ENCODE measurements at places on chromosomes 16 and 17. TPM values are rescaled to one million over a fixed set of nuclear protein-coding genes. Genes with fewer than 3 reads are reported as not detected.

DNA sequence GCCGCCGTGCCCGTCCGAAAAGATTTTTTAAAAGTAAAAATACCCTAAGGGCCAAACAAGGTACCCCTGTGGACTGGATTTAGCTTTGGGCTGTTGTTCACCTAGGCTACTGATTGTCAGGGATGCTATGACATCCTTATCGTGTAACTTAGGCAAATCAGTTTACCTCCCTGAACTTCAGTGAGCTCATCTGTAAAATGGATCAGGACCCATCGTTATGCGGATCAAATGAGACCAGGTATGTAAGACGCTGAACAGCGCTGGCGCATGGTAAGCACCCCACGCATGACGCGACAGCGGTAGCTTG lies 658 bp upstream of the ZNF771 start:
- DNase-seq: no peak

GRCh38 chr17:82157046-82158035 lies 55.3 kb downstream of the CCDC57 start:
- no peak for DNase-seq

DNA sequence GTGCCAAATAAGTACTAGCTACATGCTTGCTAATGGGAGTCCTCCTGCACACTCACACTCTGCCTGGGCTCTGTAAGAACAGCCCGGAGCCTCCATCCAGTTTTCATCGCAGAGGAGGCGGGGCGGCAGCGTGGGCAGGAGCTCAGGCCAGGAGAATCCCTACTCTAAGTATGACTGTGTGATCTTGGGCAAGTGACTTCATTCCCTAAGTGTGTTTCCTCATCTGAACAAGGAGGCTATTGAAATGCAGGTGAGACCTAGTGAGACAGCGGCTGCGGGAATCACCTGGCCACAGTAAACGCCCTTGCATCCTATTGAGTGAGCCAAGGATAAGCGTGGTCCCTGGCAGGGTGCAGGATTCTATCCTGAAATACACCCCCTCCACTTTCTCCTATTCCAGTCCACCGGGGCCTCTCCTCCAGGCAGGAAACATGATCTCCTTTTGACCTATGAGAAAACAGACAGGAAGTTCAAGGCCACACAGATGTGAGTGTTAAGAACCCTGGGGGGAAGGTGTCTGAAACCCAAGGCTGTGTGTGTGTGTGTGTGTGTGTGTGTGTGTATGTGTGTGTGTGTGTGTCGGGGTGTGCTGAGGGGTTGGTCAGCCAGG lies 5.2 kb upstream of the RAI1 start:
- DNase-seq: peak; percentile 49

CHST6 gene
- 0.06 TPM for total RNA-seq

DNA sequence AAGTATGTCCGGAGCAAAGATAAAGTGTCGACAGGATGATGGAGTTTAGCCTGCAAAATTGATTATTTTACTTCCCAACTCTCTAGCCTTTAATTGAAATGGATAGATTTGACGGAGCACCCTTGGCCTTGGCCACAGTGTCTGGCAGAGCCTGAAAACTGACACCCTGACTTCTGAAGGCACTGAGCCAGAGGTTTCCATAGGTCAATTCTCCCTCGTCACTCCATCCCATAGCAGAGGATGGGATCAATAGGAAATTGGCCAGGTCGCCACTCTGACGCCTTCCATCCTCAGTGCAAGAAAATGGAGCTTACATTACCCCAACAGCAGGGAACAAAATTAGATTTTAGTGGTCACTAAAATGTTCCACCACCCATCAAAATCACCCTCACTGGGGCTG lies 90.4 kb upstream of the CDH11 start:
- DNase-seq: no peak

- DNase-seq: no peak
These were observed 15.5 kb downstream of the SPNS2 start for GRCh38 chr17:4514206-4514605.

KRT33A gene
- not detected for total RNA-seq

DNA sequence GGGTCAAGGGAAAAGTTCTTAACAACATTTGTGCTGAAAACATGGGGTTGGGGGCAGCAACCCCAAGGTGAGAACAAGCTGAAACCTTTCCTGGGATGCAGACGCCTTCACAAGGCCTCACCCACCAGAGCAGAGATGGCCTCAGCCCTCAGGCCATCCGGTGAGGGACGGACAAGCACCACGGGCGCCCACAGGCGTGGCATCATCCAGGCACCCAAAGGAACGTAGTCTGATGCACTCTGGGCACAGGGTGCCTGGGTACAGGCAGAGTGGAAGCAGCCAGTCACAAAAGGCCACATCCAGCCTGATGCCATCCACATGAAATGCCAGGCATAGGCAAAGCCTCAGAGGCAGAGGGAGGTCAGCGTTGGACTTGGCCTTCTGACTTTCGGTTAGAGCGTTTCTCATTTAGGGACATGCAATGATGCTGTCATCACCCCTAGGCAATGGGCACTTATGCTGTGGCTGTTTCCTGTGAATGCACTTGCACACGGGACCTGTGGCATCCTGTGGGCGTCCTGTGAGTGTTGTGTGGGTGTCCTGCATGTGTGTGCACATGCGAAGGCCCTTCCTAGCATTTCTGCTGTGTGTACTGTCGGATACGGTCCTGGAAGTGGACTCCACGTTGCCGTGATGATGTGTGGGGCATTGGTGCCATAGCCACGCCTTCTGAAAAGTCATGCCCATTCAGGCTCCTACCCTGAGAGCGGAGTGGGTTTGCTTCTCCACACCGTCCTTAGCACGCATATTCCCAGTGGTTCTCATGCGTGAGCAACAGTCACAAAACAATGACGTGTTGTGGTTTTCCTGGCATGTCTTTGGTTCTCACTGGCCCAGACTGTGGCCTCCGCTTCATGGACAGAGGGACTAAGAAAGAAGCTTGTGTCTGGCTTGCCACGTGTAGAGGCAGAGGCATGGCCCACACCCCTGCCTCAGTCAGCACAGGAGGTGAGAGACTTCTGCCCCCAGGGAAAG lies 52.7 kb upstream of the ZNF469 start:
- DNase-seq: no peak

DNA sequence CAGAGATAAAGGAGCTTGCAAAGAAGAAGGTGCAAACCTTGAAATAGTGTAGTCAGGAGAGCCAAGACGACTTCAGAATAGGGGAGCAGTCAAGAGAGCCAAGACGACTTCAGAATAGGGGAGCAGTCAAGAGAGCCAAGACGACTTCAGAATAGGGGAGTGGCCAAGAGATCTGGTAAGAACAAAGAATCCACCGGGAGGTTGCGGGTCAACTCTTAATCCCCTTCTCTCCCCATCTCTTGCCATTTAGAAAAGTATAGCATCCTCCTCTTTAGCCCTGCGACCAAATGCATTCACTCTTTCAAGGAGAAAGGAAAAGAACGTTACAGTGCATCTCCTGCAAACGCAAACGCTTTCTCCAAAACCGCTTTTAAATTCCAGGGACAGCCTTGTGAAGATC lies 713 bp downstream of the KNOP1 start:
- DNase-seq: no peak

GINS2 gene
- total RNA-seq: 33.4 TPM
